ENCODE measurements at places on chromosomes 5 and 9. TPM values are rescaled to one million over a fixed set of nuclear protein-coding genes. Genes with fewer than 3 reads are reported as not detected.

Gene IL5
- total RNA-seq = not detected

Gene SLCO6A1
- total RNA-seq = not detected

Gene DNM1
- total RNA-seq = 96.1 TPM

Gene STXBP1
- total RNA-seq = 16.4 TPM

Gene UAP1L1
- 17.0 TPM for total RNA-seq
